ENCODE measurements at places on chromosomes 3 and 15.

- DNase-seq, result no peak
Measured at GRCh38 chr3:99777210-99777549, 40.5 kb upstream of the CMSS1 start.

DNA sequence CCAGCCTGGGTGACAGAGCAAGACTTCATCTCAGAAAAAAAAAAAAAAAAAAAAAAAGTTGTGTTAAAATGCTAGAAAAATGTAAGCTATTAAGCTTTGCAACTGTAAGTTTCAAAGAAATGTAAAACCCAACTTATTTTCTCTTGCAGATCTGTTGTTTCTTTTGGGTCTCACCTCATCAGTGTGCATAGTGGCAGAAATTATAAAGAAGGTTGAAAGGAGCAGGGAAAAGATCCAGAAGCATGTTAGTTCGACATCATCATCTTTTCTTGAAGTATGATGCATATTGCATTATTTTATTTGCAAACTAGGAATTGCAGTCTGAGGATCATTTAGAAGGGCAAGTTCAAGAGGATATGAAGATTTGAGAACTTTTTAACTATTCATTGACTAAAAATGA is 25.6 kb downstream of the ASTE1 start:
- DNase-seq, result no peak

- DNase-seq, result peak; percentile 95
Measured at GRCh38 chr15:52018693-52019393, at the start of gene MAPK6. MAPK6 (plus strand) TSS chr15:52019219; CDS start chr15:52046461, 27,242 bp downstream.

DNA sequence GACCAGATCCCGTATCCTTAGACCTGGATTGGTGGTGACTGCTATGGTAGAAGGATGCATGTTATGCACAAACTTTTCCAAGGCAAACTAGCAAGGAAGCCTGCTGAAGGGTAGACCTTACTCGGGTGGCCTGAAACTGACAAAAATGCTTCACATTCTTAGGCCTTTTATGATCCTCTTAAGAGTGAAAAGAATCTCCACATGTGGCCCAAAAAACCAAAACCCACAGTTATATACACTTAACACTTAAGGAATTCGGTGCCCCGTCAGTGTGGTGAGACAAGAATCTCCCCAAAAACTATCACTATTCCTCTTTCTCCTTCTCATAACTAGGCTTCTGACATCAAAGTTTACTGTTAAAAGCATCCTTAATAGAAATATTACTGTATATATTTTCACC is 130.1 kb upstream of the SOX2 start:
- no peak for DNase-seq

DNA sequence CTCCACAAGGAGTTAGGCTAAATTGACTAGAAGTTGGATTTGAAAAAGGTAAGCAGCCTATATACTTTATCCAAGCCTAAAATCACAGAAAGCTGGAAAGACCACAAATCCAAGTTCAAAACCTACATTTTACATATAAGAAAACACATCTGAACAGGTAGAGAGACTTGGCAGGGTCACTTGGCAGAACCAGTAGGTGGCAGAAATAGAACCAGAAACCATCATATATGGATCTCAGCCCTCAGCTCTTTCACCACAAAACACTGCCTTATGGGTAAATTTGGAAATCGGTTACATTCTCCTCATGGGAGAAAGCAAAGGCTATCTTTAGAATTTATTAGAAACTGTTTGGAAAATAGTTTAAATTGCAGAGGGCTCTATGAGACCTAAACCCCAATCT is 44.2 kb downstream of the MKRN2 start:
- DNase-seq, result no peak

DNA sequence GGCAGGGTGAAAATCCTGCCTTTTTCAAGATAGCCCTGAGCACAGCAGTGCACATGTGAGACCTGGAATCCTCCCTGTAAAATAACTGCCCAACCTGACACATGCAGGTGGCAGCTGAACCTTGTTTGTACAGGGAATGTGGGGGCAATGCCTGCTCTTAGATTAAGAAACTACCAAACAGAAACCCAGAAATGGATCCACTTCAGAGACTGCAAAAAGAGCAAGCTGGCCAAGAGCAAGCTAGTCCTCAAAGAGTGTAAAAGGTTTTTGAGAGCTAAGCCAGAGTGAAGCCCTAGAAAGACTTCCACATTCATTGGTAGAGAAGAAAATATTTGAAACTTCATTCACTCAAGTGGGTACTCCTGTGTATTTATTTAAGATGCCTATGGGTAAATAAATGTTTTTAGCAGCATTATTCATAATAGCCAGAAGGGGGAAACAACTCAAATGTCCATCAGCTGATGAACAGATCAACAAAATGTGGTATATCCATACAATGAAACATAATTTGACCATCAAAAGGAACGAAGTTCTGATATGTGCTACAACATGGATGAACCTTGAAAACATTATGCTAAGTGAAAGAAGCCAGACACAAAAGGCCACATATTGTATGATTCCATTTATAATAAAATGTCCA is 96.0 kb upstream of the TSC22D2 start:
- DNase-seq, result no peak

DNA sequence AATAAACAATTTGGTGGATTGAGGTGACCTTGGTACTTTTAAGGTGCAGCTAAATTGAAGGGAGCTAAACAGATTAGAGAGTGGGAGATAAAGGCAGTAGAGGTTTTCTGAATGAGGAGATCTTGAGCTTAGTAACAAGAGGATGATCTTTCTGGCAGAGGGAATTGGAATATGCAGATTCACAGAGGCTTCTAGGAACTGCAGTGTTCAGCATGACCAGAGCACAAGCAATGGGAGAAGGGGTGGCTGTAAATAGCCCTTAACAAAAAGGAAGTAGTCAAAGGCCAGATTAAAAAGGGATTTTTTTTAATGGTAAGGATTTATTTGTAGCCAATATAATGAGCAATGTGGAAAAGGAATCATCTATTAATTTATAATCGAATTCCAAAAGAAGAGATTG is 5.7 kb upstream of the BNIP2 start:
- DNase-seq, result no peak

- DNase-seq, result no peak
Measured at GRCh38 chr3:278300-279064, 81.9 kb downstream of the CHL1 start.

DNA sequence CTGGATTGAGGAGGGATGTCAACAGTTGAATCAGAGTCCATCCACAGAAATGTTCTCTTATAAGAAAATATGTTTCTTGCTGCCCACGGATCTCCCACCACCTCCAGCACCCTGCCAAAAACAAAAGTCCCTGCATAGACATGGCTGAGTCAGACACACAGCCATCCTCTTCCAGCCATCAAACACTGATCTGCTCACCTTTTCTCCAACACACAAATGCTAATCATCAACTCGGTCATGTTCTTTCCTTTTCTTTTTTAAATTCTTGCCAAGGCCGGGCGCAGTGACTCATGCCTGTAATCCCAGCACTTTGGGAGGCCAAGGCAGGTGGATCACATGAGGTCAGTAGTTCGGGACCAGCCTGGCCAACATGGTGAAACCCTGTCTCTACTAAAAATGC is 110.7 kb upstream of the IL12A start:
- no peak for DNase-seq
